ENCODE measurements at places on chromosomes 12 and 14. TPM values are rescaled to one million over a fixed set of nuclear protein-coding genes. Genes with fewer than 3 reads are reported as not detected.

Gene FAM216A
- total RNA-seq: 13.1 TPM

Gene KCNMB4
- total RNA-seq: 0.16 TPM

Gene HCAR1
- total RNA-seq: under 0.01 TPM

Gene PTPN6
- 0.09 TPM for total RNA-seq

Gene MDGA2
- total RNA-seq: not detected

Gene LBHD2
- total RNA-seq: not detected

Gene CLEC1A
- not detected for total RNA-seq

Gene POTEM
- total RNA-seq: not detected

Gene KLHL33
- 0.60 TPM for total RNA-seq

Gene TAS2R8
- not detected for total RNA-seq

Gene TAS2R19
- 3.9 TPM for total RNA-seq
